Activated CD4-positive, alpha-beta T cell treated with anti-CD3 and anti-CD28 coated beads for 48 hours (primary cell): ENCODE measurements at places on chromosomes 16 and 17.

DNA sequence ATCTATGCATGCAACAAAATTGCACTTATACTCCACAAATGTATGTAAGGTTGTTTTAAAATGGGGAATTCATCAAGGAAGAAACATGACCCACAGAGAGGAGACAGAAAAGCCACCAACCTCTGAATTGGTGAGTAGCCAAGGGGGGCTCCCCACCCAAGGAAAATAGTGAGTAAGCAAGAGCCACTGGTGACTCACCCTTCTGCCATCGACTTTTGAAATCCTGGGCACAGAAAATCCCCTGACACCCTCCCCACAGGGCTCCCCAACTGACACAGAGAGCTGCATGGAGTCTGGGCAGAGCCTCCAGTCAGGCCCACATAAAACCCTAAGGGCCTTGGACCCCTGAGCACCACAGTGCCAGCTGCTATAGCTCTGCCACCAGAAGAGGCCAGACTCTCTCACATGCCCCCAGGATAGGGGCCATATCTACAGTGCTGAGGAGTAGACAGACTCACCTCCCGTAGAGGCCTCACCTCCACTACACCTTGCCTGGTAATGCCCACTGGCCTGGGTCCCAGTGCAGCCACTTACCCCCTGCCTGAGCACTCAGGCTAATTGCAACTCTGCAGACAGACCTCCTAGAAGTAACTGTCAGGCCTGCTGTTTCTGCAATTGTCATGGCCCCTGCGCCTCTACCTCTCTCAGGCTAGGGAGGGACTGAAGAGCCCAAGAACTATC is 244.7 kb upstream of the WSB1 start:
- peak; percentile 25 for DNase-seq

- no peak for DNase-seq
These were observed 1.8 kb downstream of the ODF4 start for GRCh38 chr17:8341456-8341855.

DNA sequence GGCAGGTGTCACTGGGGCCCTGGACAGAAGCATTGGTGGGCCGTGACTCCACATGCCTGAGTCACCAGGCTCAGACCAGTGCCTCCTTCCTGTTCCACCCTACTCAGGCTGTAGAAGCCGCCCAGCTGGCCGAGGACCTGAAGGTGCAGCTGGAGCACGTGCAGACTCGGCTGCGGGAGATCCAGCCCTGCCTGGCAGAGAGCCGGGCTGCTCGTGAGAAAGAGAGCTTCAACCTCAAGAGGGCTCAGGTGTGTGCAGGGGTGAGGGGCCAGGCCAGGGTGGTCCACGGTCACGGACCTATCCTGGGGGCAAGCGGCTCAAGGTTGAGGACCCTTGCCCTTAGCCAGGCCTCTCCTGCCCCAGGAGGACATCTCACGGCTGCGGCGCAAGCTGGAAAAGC is 9.6 kb downstream of the RNF40 start:
- DNase-seq = no peak

- DNase-seq = no peak
These were observed 99.0 kb upstream of the PIRT start for GRCh38 chr17:10936931-10937330.

DNA sequence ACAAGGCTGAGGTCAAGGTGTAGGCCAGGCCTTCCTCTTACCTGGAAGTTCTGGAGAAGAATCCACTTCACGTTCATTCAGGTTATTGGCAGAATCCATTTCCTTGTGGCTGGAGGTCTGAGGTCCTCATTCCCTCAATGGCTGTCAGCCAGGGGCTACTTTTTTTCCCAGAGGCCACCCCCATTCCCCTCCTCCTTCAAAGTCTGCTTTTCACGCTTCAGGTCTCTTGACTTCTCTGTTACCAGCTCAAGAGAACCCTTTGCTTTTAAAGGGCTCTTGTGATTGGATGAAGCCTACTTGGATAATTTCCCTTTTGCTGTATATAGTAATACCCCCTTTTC is 55.1 kb upstream of the LGALS9 start:
- no peak for DNase-seq

DNA sequence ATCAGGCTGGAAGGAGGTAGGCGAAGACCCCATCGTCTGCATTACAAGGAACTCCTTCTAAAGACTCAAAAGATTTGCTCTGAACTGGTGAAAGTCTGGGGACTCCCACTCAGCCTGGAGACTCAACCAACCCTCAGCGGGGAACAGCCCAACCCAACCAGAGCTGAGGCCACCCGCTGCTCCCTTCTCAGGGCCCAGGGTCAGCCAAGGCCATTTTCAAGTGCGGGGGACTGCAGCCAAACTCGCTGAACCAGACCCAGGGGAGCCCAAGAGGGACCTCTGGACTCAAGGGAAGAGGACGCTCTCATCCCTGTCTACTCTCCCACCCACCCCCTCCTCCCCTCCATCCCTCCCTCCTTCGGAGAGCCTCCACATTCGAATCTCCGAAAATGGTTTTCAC is 24.1 kb downstream of the XYLT1 start:
- DNase-seq = no peak

DNA sequence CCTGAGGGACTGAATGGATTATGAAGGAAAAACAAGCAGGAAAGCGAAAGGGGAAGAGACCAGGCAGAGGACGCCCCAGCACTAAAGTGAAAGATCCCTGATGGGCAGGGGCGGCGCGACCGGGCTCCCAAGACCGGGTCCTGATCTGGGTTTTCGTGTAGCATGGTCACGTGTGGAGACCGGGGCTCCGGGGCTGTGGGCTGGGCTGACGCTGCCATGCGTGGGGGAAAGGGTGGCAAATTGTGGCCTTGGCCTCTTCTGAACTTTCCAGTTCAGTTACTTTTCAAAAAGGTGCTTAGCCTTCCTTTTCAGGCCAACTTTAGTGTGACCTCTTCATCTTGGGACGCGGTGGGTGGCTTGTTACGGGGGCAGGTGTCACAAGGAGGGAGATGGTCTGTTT is 57.5 kb downstream of the METRNL start:
- DNase-seq = no peak

GRCh38 chr17:64200080-64201032 is 62.7 kb downstream of the TEX2 start:
- peak; percentile 49 for DNase-seq

GRCh38 chr17:66715745-66716156 is 119.2 kb upstream of the CACNG5 start:
- DNase-seq = no peak

DNA sequence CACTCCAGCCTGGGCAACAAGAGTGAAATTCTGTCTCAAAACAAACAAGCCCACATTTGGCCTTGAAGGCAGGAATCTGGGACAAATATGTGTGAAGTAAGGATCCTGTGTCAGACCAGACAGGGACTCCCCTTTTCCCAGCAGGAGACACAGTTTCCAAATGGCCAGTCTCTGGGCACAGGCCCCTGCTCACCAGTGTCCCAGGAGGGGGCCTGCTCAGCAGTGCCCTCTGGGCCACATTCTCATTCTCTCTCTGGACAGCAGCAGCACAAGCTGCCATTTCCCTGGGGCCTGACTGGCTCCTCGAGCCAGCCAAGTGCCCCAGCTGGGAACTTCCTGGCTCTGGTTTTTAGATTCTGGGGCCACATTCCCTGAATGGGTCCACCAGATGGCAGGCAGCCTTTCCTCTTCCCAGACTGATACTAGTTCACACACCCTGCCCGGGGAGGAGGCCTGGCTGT is 11.7 kb upstream of the MNT start:
- DNase-seq = no peak

- DNase-seq = no peak
These were observed 12.8 kb upstream of the ADCY7 start for GRCh38 chr16:50253514-50253910.

DNA sequence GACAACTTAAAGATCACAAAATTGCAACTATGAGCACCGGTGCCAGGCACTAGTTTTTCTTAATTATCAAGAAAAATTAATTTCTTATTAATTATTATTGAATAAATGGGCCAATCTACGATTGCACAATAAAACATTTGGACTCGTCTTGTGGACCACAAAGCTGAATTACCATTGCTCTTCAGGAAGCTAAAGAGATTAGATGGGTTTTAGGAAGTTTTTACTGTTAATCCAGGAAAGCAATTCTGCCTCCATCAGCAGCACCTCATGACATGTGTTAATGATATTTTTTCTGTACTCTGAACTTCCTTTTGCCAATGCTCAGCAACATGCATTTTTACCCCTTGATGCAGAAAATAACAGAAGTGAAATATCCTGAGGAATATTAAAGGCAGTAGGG is 37.9 kb downstream of the HS3ST3A1 start:
- no peak for DNase-seq

- DNase-seq = peak; percentile 54
These were observed 7.1 kb upstream of the AKTIP start for GRCh38 chr16:53509906-53510703.

GRCh38 chr17:42460371-42460770 is 1.7 kb downstream of the ATP6V0A1 start:
- no peak for DNase-seq

DNA sequence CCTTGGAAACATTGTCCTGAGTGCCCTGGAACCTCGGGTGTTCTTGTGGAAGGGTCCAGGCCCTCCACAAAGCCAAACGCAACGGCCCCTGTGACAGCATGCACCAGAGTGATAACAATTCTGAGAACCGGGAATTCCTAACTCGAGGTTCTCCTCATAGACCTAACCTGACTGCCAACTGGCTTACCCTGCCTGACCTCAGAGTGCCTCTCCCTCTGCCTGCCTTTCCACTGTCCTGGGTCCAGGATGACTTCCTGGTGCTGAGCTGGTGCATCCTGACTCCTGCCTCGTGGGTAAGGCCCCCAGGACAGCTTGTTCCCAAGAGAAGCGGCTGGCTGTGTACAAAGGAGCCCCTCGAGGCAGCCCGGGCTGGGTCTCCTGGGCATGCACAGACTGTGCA is 51.8 kb downstream of the SRL start:
- no peak for DNase-seq

DNA sequence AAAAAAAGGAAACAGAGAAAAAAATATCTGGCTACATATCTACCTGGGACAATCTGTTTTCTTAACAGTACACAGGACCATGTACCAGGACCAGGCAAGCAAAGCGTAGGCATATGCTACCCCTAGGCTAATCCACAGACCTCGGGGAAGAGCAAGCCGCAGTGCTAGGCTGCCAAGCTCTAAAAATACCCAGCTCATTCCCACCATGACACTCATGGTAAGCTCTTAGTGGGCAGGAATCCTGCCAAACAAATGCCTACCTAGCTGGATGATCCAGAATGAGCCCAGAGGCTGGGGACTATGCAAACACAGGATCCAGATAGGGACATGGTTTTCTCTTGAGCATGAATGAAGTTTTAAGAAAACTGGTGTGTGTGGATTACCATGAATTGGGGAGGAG is 95.6 kb downstream of the GRIN2A start:
- DNase-seq = no peak

DNA sequence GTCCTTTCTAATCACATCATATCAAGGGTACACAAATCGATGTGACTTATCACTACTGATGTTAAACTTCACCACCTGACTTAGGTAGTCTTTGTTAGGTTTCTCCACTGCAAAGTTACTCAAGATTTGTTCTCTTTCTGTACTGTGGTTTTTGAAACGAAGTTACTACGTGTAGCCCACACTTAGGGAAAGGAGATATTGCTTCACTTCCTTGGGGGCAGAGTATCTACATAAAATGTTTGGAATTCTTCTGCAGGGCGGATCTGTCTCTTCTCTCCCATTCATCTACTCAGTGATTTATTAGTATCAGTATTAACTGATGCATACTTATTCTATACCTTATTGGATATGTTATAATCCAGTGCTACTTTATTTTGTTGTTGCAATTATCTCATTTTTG is 403.6 kb upstream of the MON1B start:
- no peak for DNase-seq

GRCh38 chr16:87406495-87407088 is 14.5 kb downstream of the MAP1LC3B start:
- DNase-seq = no peak

DNA sequence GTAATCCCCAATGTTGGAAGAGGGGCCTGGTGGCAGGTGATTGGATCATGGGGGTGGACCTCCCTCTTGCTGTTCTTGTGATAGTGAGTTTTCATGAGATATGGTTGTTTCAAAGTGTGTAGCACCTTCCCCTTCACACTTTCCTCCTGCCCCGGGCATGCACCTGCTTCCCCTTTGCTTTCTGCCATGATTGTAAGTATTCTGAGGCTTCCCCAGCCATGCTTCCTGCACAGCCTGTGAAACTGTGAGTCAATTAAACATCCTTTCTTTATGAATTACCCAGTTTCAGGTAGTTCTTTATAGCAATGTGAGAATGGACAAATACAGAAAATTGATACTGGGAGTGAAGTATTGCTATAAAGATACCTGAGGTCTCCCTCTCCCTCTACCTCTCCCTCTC is 29.4 kb downstream of the RNF112 start:
- DNase-seq = peak; percentile 23

DNA sequence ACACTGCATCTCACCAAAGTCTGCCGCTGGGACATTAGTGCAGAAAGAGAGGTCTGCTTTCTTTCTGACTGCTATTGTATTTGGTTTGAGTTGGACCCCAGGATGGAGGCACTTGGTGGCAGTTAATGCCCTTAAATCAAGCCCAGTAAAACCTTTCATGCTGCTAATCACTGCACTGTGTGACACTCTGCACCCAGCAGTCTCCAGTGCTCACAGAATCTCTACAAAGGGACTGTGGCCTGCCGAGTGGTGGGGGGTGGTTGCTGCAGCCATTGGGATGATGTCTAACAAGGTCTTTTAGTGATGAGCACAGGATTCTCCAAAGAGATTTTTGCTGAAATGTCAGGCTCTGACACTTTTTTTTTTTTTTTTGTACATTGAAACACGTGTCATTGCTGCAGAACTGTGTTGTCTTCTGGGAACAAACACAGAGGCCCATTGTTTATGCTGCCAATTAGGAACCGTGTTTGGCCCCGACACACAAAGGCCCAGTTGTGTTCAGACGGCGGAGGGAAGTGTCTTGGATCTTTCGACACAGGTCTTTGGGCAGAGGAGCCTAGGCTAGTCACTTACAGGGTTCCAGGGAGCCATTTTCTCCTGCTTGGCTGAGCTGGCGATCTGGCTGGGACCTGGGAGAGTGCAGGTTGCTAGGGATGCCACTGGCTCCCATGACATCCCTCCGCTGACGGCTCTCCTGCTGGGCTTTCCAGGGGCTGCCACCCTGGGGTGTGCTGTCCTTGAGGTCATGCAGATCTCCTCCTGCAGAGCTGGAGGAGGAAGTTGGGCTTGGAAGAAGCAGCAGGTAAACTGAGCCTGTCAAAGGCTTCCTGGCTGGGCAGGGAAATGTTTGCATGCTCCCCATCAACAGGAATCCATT is 16.2 kb upstream of the TNRC6C start:
- no peak for DNase-seq

- DNase-seq = no peak
These were observed 135.7 kb downstream of the ABCA8 start for GRCh38 chr17:68819465-68819864.
